ENCODE measurements at places on chromosomes 1 and 21.
A peak's percentile ranks its signal among the peaks of the same experiment; 100 is the strongest.

- no peak for DNase-seq
These were observed 35.5 kb upstream of the VANGL1 start for GRCh38 chr1:115606305-115606704.

DNA sequence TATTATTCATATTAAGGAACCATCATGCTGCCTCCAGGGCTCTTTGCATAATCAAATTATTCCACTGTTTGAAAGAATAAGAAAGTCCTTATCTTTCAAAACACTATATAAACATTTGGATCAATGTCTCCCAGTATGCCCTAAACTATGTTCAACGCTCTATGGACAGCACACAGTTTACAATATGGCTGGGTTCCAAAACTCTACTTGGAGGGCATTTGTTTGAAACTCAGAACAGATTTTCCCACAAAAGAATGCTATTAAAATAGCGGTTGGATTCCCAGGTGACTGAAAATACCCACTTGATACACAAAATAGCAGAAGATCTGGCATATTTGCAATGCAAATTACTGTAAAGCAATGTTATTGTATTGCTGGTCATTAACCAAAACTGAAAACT is 3.2 kb downstream of the HAO2 start:
- DNase-seq = no peak

- DNase-seq = no peak
These were observed 548.8 kb upstream of the PKN2 start for GRCh38 chr1:88134983-88135921.

DNA sequence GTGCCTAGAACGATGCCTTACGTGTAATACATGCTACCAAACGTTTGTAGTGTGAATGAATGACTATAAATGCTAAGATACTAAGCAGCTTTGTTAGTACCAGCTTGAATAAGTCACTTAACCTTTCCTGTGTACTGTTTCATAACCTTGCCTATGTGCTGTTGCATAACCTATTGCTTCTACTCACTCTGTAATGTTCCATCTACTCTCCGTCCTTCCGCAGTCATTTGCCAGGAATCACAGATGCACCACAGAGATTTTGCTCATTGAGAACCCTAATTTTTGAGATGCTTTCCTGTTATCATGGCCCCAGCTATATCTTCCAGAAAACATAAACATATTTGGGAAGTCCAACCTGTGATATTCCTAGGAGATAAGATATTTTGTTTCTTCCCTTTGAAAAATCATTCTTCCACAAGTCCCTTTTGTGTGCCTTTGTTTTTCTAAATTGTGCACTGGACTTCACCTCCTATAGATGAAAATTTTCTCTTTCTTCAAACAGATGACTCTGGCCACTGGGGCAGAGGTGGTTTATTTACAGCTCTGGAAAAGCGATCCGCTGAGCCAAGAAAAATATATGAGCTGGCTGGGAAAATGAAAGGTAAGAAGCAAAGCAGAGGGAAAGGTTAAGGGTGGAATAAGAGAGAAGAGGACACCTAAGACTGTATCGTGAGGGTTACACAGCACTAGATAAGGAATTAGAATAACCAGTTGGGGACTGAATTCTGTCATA is 44.8 kb downstream of the CHD1L start:
- DNase-seq = peak; percentile 41

DNA sequence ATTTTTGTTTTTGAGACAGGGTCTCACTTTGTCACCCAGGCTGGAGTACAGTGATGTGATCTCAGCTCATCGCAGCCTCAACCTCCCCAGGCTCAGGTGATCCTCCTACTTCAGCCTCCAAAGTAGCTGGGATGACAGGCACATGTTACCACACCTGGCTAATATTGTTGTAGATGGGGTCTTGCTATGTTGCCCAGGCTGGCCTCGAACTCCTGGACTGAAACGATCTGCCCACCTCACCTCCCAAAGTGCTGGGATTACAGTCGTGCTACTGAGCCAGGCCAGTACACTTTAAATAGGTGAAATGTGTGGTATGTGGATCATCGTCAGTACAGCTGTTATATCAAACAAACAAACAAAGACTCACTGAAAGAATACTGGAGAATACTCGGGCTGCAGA is 35.0 kb upstream of the GPR153 start:
- DNase-seq = no peak

- no peak for DNase-seq
These were observed 245.3 kb upstream of the RAB4A start for GRCh38 chr1:229025576-229025975.

DNA sequence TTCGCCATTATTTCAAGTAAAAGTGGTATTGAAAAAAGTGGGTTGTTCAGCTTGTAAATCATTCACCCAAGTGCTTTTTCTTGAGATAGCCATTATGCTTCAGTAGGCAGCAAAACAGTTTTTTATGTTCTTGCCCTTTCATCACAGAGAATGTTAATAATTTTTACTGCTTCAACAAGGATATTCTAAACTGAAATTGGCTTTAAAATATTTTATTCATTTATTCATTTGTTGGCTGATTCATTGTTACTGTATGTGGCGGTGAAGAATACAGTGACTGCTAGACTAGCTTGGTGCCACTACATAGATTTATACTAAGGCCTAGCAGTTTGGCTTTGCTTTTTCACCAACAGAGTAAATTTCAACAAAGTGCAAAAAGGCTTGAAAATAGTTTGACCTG is 121.5 kb downstream of the OLFML2B start:
- no peak for DNase-seq

DNA sequence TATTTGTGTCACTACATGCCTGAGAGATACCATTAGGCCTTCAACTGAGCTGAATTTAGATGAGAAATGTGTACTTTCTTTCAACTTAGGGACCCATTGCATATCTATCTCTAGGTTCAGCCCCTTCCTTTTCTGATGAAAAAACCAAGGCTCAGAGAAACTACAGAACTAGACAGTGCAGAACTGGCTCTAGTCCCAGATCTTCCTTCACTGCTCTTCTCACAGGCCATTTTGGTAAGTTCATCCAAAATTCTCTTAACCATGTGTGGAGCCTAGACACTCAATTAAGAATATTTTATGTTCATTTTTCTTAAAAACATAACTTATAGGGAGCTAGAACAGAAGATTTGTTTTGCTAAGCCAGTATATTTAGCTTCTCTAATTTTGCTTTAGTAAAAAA is 128.9 kb downstream of the ASTN1 start:
- DNase-seq = no peak

- DNase-seq = peak; percentile 72
These were observed 8.8 kb downstream of the ZNF683 start for GRCh38 chr1:26363549-26364448.

DNA sequence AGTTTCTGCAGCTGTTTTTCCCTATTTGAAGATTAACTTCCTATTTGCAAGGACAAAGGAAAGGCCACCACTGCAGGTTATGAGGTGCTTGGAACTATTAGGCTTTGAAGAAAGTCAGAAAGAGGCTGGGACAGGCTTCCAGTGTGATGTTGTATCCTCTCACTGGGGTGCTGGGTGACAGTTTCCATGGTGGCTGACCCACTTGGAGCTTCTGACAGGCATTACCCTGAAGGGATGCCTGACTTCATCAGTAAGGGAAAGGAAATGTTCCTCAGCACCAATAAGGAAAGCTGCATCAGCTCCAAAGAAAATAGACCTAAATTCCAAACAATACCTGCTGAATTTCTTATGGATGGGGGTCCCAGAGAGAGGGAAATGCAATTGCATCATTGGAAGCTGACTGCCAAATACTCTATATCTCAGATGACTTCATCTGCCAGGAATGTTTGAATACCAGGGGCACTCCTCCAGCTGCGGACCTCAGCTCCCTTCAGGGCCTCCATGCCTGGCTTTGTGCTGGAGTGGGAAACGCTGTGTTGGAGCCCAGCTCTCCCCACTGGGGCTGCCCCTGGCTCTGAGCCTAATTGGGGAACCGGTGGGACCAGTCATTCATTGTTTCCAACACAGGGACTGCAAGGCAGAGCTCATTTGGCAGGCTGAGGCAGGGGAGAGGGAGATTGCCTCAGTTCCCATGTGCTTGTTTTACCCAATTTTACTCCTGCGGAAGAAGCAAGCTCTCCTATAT is 76.6 kb downstream of the RGL1 start:
- DNase-seq = peak; percentile 98

- DNase-seq = no peak
These were observed 35.9 kb downstream of the COL18A1 start for GRCh38 chr21:45440736-45441350.

DNA sequence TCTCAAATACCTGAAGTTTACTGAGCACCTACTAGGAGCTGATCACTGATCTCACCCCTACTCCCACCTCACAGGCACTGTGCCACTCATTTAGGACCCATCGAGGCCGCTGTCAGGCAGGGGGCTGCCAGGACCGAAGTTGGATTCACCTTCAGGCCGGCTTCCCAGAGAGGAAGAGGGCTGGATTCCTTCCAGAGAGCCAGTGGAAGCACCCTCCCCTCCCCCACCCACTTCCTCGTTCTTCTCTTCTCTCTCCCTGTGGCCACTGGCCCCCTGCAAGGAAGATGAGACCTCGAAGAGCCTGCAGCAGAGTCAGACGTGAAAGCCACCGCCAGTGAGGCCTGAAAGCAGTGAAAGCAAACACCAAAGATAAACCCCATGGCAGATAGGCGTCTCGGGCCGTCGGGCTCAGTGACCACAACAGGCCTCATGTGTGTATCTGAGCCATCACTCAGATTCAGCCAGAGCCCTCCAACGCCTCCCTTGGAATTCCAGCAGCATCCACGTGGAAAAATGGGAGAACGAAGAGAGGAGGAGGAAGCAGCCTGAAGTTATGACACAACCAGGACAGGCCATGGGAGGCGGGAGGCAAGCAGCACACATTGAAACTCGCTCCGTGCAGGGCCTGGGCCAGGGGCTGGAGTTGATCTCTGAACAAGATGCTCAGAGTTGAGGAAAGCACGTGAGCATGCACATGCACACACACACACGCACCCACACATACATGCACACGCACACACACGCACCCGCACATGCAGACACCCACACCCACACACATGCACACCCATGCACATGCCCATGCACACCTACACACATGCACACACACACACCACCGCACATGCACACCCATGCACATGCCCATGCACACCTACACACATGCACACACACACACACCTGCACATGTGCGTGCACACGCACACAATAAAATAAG is 6.2 kb upstream of the AGTRAP start:
- DNase-seq = no peak

- DNase-seq = no peak
These were observed 7.7 kb downstream of the SELENON start for GRCh38 chr1:25807480-25808390.

GRCh38 chr1:183592733-183593132 is 2.5 kb upstream of the NCF2 start:
- DNase-seq = no peak

DNA sequence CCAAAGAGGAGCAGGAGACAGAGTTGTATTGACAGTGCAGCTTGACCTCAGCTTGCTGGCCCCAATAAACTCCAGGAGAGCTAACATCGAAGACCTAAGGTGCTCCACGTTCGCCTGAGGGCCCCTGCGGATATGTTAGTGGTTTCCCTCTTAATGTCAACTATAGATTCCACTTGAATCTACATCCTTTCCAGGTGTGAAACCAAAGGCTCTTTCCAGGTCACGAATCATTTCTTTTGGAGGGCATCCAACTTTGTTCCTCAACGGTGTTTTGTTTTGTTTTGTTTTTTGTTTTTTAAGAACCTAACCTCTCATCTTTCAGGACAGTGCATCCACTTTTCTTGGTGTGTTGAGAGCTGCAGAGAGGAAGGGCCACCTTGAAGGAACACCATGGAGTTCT is 267.6 kb upstream of the SGIP1 start:
- no peak for DNase-seq

GRCh38 chr1:203099805-203100515 is 14.1 kb upstream of the MYOG start:
- DNase-seq = no peak

- peak; percentile 82 for DNase-seq
These were observed 37.0 kb upstream of the RXRG start for GRCh38 chr1:165481820-165482532.

- peak; percentile 79 for DNase-seq
These were observed 20.6 kb upstream of the TBX15 start for GRCh38 chr1:119008483-119009311.

GRCh38 chr1:72462186-72462905 is 180.0 kb upstream of the NEGR1 start:
- no peak for DNase-seq

DNA sequence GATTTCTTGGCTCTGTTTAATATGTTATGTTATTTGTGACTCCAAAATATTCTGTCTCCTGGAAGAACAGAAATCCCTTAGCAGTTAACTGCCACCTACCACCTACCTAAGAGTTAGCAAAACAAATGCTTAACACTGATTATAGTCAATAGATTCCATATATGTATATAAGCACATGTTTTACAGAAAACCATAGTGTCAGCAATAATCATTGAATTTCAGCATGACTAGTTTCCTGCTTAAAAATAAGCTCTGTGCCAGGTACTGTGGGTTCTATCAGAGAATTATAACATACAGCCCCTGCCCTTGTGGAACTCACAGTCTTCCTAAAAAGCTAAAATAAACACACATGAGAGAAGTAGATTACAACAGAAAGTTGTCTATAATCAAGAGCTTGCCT is 561.9 kb upstream of the CAMK1G start:
- no peak for DNase-seq

DNA sequence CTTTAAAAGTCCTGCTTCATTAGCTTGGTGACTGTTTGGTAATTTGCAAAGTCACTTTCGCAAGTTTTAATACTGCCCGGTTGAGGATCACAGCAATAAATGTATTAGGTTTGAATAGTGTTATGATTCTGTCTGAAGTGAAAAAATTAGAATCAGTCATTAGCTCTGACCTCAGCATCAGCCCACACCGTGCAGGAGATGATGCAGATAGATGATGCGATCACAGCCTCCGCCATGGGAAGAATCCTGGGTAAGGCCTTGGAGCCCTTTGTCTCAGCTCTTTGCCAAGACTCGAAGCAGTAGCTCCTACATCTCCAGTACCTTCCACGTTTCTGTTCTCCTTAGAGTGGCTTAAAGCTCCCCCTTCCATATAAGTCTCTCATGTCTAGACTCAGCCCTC is 366.7 kb downstream of the CAMTA1 start:
- DNase-seq = no peak

DNA sequence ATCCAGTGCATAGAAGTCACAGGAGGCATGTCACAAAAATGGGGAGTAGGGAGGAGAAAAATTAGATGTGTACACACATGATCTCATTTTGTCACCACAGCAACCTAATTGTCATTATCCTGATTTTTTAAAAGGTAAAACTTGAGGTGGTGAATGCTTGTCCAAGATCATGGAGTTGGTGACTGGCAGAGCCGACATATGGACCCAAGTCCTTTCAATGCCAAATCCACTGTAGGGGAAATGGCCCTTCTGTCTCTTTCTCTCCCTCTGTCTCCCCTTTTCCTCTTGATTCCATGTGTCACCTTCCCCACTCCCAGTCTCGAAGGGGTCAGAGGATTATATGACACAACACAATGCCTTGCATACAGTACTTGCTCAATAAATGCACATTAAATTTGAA is 65.7 kb upstream of the JUN start:
- no peak for DNase-seq

DNA sequence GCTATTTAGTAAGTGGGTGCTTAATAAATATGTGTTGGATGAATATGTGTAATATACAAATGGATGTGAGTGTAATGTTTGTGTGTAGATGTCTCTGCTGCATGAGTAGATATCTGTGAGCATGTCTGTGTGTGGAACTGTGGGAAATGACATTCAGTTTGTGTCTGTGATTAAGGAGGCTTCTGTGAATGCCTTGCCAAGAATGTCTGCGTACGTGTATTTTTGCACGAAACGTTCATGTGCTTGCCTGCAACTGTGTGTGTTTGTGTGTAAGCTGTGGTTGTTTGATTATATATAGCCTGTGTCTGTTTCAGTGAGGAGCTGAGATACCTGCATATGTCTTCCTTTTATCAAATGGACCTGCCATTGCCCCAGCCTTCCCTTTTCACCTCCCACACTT is 13.8 kb downstream of the DMBX1 start:
- no peak for DNase-seq

- DNase-seq = no peak
These were observed 23.2 kb downstream of the ITGB2 start for GRCh38 chr21:44897326-44898010.

Measured in fibroblast of pulmonary artery (primary cell).